ENCODE measurements at places on chromosomes 2 and 18.

- no peak for DNase-seq
Observed at GRCh38 chr2:3278521-3279218, 98.9 kb downstream of the EIPR1 start.

GRCh38 chr2:235170536-235171521 is 219.0 kb downstream of the SH3BP4 start:
- no peak for DNase-seq

- DNase-seq = no peak
Observed at GRCh38 chr18:40877096-40877495, 1077.9 kb upstream of the PIK3C3 start.

DNA sequence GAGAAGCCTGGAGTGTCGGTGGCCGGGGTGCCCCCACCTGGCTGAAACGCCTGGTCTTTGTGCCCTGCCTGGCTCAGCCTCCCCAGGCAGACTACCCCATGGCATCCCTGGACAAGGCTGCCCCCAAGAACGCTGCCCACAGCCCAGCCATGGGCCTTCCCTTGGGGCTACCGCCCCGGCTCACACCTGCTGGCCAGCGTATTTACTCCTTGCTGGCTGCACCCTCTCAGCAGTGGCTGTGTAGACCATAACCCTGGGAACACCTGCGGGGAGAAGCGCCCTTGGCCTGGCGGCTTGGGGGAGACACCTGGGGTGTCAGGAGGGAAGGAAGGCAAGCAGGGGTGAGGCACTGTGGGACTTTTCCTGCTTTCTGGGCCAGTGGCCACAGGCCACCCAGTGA is 17.3 kb downstream of the CAPN10 start:
- DNase-seq = no peak

DNA sequence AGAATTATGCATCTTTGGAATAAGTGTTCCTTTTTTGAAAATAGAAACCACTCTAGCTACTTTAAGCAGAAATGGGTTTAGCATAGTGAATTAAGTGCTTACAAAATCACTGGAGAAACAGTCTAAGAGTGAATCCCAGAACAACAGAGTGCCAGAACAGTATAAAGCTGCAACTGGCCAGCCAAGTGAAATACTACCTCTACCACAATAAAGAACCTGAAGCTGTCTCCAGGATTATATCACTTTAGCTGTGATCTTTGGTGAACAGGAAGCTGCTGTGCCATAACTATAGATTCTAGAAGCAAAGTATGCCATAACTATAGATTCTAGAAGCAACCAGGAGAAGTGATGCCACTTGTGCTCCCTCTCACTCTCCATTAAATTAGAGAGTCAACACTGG is 7.6 kb downstream of the CAMKMT start:
- DNase-seq = no peak

DNA sequence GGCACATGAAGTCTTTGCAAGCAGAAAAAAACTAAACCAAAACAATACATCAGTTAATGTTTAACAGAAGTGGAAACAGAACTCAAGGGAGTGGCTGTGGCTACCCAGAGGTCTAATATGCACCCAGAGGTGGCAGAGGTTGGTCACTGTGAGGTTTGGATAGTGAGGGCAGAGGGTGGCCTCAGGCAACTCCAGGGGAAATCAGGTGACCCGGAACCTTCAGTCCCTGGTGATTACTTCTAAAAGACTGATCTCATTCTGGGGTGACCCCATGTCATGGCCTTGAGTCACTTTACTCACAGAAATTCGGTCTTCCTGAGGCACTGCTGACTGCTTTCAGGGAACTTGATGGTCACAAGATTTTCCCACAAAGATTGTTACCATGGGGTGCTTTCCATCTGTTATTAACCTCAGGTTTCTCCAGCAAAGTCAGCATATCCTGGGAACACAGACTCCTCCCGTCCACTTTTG is 99.4 kb downstream of the TMEM17 start:
- no peak for DNase-seq
